Adipocyte (in vitro differentiated cells): ENCODE measurements at places on chromosomes 2 and 18.

- DNase-seq = no peak
Observed at GRCh38 chr2:191907091-191907490, 60.2 kb upstream of the CAVIN2 start.

DNA sequence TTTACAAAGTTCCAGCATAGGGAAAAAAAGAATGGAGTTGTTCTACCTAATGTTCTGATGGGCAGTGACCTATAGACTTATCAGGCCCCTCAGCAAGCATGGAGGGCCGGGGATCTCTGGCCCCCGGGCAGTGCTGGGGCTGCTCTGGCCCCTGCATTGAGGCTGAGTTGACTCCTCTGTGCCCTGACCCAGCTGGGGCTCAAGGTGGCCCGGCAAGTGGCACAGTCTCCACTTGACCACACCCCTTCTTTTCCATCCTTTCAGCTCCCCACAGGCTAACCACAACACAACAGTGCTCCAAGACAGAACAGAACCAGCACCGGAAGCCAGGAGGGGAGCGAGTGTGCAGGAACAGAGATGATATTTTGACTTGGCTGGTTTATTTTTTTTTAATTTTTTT lies 19.9 kb downstream of the TOGARAM2 start:
- no peak for DNase-seq

DNA sequence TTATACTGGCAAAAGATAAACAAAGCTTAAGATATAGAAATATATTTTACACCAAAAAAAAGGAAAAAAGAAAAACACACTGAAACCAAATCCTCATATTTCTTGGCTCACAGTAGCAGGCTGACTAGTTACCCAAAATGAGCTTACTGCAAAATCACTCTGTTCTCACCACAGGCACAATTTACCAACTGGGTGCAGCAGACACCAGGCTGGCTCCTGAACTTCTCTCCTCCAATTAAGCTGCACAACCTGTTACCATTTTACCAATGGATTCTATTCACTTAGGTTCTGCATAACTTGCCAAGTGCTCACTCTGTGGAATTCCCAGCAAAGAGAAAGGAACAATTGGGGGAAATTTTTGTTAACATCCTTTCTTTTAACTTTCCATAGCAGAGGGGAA lies 679.3 kb downstream of the ZEB2 start:
- no peak for DNase-seq

- DNase-seq = no peak
Observed at GRCh38 chr2:70403267-70404053, 101.6 kb upstream of the FAM136A start.

DNA sequence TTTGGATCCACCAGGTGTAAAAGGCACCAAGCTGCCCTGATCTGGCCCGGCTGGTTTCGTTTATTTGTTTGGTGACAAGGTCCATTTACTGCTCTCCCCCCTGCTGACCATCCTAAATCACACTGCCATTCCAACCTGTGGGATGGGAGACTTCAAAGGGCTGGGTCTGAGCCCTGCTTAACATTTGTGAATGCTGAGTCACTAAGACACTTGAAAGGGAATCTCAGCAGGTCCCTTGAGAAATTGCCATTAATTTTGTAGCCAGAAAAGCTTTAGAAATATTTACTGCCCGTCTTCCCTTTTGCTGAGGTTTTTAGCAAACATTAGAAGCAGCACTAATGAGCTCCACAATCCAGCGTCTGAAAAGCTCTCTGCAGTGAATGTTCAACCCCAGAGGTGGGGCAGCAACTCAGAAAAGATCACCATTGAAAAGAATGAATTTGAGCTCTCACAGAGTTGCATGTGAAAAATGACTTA lies 133.8 kb downstream of the ARL4C start:
- peak; percentile 13 for DNase-seq

- no peak for DNase-seq
Observed at GRCh38 chr2:207434306-207434705, 95.5 kb upstream of the CREB1 start.

DNA sequence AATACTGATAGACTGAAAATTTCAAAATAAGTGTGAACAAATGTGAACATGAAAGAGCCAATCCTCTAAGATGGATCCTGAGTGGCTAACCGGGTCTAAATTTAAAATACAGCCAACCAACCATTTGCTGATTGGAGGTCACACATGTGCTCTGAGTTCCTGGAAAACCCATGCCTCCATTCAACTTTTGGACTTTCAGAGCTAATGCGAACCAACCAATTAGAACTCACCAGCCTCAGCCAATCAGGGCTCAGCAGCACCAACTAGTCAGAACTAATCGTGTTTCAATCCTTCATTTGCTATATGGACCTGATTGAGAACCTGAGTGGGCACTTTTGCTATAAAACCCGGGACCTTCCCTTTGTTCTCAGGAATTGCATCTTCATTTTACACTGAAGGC lies 111.5 kb downstream of the MEP1B start:
- DNase-seq = peak; percentile 31

- DNase-seq = peak; percentile 22
Observed at GRCh38 chr18:9029131-9029530, 73.4 kb upstream of the NDUFV2 start.

DNA sequence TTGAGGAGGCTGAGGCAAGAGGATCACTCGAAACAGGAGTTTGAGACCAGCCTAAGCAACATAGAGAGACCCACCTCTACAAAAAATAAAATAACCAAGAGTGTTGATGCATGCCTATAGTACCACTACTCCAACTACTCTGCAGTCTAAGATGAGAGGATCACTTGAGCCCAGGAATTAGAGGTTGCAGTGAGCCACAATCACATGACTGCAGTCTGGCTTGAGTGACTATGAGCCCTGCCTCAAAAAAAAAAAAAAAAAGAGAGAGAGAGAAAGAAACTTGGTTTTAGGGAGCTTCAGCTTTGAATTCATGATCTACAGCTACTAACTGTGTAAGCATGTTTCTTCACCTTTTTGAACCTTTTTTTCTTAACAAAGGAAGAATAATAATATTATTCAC lies 119.9 kb downstream of the HNMT start:
- no peak for DNase-seq

DNA sequence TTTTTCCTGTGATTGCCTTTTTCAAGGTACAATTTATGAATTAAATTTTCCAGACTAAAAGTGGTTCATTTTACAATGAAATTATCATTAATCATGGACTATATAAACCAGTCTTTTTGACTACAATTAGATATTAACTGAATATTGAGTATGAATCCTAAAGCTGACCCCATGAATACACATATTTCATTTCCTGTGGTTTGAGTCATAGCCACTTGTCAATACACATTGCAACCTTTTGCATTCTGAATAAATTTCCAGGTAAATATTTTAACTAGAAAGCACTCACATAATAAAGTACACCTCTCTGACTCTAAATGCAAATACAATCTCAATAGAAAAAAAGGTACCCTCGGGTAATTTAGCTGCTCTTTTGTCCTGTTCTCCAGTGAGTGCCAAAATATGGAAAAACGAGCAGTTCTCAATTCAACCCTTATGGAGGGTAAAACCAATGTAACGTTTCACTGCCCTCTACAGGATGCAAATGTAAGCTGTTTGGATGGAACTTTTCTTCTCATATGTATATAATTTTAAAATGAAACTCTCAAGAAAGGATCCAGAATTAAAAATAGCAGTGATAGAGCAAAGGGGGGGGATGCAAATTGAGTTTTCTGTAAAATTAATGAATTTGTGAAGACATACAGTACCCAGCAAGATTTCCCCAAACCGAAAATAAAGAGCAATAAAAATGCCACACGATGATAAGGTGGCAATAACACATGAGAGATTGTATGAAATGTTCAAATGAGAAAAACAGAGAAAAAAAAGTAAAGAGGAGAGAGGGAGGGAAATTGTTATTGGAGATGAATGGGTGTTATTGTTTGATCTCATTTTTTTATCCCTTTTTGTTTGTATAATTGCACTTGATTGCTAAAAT lies 1795.7 kb upstream of the PIK3C3 start:
- DNase-seq = peak; percentile 55

DNA sequence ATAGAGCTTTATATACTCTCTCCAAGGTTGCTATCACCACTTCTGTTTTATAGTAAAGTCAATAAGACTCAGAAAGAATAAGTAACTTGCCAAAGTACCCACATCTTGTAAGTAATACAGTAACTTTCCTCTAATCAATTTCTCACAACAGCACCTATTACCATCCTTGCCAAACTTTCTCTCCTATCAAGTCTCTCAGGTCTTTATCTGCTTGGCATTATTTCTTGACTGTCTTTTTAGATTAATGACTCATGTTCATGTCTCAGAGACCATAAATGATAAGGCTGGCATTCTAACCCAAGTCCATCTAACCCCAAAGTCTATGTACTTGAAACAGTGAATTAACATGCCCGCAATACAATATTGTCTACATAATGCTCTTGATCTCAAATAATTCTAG lies 618.0 kb upstream of the ZEB2 start:
- DNase-seq = no peak

GRCh38 chr2:147181351-147182029 lies 663.3 kb upstream of the ACVR2A start:
- no peak for DNase-seq
